Forelimb muscle (tissue), 1 donor: ENCODE measurements at places on chromosomes 2 and 18.

- DNase-seq = no peak
These were observed 15.8 kb downstream of the NDUFS1 start for GRCh38 chr2:206143451-206143850.

- no peak for DNase-seq
These were observed 233.0 kb upstream of the SIX2 start for GRCh38 chr2:45242161-45242741.

GRCh38 chr2:70680735-70681134 lies 87.3 kb downstream of the ADD2 start:
- no peak for DNase-seq

- DNase-seq = no peak
These were observed 69.8 kb upstream of the PDE1A start for GRCh38 chr2:182496596-182496995.

GRCh38 chr2:14417551-14417950 lies 215.0 kb upstream of the LRATD1 start:
- DNase-seq = no peak

DNA sequence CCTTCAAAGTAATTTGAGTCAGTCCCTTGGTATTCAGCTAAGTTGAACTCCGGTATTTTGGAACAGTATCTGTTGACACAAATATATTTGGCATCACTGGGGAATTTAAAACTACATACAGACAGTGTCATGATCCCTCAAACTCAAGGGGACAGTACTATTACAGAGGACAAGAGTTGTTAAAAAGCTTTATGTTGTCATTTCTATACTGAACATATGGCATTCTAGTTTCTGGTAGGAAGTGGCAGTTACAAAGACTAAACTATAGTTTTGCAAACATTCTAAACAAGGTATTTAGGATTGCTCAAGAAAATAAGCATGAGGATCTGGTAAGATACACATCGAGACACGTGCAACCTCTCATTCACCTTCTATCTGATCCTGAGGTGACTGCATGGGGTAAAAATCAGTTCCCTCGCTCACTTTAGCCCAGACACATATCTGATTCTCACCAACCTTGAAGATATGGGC lies 16.6 kb upstream of the CCNYL1 start:
- no peak for DNase-seq

GRCh38 chr18:58866066-58866772 lies 1.5 kb downstream of the ZNF532 start:
- no peak for DNase-seq

DNA sequence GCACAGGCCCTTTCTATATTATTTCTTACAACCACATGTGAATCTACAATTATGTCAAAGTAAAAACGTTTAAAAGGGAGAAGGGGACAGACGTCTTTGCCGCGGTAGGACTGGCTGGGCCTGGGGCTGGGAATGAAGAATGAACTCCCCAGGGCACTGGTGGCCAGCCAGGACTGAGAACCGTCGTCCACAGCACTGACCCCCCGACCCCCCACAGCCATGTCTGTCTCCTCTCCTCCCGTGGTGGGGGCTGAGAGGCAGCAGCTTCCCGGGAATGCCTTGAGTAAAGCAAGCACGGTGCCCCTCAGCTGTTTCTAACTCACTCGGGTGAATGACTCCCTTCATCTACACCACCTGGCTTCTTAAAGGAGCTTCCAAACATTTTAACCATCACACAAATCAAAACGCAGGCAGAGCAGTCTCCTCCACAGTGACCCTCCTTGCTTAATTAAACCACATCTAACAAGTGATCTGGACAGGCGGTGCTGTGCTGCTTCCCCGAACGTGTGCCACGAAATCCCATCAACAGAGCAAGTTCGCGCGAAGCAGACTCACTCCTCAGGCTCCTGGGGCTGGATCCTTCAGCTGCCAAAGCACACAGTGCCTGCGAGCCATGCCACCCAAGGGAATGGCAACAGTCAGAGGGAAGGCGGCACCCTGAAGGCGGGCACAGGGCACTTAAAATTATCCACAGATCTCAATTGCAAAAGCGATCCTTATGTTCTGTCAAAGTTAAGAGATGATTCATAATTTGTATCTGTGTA lies 217.7 kb downstream of the EIPR1 start:
- no peak for DNase-seq

DNA sequence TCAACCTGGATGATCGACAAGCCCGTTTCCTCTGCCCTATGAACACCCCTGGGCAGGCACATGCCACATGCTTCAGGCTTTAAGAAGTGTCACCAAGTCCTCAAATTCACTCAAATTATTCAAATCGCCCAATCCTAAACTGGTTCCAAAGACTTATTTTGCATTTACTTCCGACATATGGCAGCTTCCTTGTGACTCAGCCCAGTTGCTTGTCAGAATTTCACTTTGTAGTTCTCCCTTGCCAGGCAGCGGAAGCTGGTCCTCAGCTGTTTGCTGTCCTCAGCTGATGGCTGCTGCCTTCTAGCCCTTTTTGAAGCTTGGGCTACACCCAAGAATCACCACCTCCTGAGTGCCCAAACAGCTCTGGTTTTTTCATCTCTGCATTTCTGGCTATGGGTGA lies 105.4 kb upstream of the LMAN1 start:
- no peak for DNase-seq

GRCh38 chr18:56443166-56443907 lies 195.1 kb downstream of the TXNL1 start:
- no peak for DNase-seq

- DNase-seq = no peak
These were observed 37.0 kb upstream of the CASP8 start for GRCh38 chr2:201223089-201224073.

DNA sequence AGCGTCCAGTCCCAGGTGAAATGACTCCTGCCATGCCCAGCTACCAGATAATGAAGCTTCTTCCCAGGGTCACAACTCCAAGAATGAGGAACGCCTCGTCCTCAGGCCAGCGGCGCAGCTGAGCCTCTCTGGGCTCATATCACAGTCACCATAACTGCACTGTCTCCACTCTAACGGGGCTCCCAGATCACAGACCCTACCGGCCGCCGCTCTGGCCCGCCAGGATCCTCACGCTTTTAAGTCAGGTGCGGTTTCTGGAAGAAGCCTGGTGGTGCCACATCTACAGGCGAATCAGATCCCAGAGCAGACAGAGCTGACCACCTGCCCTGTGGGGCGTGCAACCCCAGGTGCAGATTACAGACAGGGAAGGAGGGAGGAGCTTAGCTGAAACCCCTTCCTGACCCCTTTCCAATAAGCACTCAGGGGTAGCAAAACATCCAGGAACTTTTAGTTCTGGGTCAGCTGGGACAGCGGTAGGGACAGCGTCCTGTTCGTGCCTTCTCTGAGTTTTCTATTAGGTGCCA lies 3.7 kb upstream of the ACKR3 start:
- DNase-seq = no peak

- DNase-seq = no peak
These were observed 963 bp downstream of the INPP1 start for GRCh38 chr2:190344276-190344827.

GRCh38 chr2:171985076-171985475 lies 14.7 kb upstream of the METAP1D start:
- DNase-seq = no peak

GRCh38 chr2:236657215-236657614 lies 87.6 kb downstream of the ACKR3 start:
- no peak for DNase-seq

DNA sequence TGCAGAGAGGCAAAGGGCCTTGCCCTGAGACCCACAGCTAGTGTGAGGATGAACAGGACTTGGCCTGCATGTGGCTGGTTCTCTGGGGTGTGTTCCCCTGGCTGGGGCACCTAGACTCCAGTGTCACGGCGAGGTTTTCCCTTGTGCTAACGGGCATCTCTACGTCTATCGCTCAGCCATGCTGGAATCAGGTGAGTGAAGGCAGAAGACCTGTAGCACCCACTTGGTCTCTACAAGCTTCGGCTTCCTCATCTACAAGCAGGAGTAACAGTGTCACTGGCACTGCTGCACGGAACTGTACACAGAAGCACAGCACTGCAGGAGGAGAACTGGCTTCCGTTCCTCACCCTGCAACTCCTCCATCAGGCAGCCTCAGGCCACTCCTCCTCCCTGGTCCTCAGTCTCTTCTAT lies 30.6 kb downstream of the HS1BP3 start:
- no peak for DNase-seq
